ENCODE measurements at places on chromosomes 7 and 10.

- no peak for DNase-seq
Observed at GRCh38 chr7:139618482-139619366, 95.2 kb downstream of the CLEC2L start.

DNA sequence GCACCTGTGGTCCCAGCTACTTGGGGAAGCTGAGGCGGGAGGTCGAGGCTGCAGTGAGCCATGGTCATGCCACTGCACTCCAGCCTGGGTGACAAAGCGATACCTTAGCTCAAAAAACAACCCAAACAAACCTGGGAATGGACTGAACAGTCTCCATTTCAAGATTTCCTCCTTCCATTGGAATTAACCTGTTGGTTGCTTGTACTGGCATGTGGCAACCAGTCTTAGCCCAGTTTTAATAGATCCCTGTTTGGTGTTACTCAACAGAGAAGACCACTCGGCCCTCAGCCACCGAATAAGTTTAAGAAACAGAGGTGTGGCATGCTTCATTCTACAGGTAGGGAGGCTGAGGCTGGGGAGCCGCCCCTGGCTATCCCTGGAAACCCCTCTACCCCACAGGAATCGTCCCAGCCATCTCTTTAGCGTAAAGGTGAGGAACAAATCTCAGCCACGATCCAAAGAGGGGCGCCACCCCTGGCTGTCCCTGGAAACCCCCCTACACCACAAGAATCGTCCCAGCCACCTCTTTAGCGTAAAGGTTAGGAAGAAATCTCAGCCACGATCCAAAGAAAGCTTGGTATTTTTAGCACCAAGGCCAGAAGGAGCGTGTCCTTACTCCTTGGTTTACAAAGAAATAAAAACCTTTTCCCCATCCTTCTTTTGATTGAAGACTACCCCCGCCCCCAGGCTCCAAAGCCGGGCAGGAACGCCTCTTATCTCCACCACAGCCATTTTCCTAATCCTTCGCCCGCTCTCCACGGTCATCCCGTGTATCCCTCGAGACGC lies 861 bp upstream of the TSPAN14 start:
- DNase-seq: no peak

- DNase-seq: no peak
Observed at GRCh38 chr10:11388996-11389395, 222.5 kb downstream of the USP6NL start.

DNA sequence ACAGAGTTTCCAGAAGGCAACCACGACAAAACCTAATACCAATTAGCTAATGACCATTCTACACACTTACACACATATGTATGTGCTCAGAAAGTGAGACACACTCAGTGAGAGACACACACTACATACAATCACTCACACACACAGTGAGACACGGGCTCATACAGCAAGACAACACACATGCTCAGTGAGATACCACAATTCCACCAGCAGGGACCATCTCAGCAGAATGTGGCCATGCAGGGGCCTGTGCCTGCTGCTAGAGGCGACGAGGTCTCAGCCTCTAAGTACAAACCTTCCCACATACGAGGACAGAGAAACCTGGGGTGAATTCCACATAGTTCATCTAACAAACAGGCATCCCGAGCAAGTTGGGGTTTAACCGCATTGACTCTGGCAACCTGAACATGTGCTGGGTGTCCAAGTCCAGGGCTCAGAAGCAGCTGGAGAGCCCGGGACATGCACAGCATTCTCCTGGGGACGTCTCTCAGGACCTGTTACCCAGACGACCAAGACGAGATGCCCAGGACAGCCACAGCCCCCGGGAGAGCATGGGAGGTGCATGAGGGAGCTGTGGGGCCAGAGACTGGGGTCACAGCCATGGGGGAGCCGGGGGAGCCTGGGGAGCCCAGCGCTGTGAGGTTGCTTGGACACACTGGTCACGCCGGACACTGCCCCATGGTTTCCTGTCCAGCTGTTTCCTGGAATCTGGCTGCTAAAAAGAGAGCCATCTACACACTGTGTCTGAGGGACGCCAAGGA lies 523.6 kb downstream of the PTPRN2 start:
- no peak for DNase-seq

- DNase-seq: no peak
Observed at GRCh38 chr7:12052211-12052610, 158.9 kb upstream of the TMEM106B start.

GRCh38 chr7:141339603-141340002 lies 211.6 kb upstream of the AGK start:
- DNase-seq: no peak

DNA sequence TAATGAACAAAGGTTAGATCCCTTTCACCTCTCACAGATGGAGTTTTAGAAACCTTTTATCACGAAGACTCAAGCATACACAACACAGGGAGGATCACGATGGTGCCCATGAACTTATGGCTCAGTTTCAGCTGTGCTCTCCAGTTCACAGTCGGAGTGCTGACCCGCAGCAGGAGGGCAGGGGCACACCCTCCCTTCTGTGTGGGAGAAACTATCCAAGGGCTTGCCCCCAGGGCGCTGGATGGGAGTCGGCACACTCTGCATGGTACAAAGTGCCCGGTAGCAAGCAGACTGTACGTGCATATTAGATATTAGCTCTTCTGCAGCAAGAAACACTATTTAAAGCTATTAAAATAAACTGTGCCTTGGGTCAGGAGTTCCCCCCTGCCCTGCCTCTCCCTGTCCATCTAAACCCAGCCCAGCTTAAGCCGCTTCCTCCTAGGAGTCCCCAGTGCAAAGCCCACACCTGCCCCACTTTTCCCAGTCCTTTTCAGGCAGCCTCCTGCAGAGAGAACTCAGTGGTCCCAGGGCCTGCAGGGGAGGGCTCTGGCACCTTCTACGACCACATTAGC lies 76.5 kb downstream of the CHST15 start:
- DNase-seq: no peak

DNA sequence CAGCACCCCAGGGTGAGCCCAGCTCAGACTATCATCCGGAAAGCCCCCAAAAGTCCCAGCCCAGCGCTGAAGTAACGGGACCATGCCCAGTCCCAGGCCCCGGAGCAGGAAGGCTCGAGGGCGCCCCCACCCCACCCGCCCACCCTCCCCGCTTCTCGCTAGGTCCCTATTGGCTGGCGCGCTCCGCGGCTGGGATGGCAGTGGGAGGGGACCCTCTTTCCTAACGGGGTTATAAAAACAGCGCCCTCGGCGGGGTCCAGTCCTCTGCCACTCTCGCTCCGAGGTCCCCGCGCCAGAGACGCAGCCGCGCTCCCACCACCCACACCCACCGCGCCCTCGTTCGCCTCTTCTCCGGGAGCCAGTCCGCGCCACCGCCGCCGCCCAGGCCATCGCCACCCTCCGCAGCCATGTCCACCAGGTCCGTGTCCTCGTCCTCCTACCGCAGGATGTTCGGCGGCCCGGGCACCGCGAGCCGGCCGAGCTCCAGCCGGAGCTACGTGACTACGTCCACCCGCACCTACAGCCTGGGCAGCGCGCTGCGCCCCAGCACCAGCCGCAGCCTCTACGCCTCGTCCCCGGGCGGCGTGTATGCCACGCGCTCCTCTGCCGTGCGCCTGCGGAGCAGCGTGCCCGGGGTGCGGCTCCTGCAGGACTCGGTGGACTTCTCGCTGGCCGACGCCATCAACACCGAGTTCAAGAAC lies 1.1 kb downstream of the VIM start:
- peak; percentile 86 for DNase-seq

- no peak for DNase-seq
Observed at GRCh38 chr7:1993031-1993695, 239.6 kb downstream of the MAD1L1 start.

GRCh38 chr7:51027106-51027934 lies 244.6 kb upstream of the GRB10 start:
- DNase-seq: no peak

DNA sequence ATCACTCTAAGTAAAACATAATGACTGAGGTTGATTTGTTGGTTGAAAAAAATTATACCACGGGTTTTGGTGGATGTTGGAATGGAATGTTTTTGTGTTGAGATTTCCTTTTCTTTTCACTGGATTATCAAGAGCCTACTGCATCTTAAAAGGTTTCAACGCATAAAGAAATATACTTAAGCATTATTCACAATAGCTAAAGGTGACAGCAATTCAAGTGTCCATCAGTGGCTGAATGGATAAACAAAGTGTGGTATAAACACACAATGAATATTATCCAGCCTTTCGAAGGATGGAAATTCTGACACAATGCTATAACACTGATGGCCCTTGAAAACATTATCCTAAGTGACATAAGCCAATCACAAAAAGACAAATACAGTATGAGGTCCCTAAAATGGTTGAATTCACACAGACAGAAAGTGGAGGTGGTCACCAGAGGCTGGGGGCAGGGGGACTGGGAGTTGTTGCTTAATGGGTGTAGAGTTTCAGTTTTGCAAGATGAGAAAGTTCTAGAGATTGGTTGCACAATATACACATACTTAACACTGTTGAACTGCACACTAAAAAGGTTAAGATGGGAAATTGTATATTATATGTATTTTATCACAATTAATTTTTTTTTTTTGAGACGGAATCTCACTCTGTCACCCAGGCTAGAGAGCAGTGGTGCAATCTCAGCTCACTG lies 122.3 kb downstream of the NRP1 start:
- DNase-seq: no peak

GRCh38 chr7:158329686-158330085 lies 257.9 kb downstream of the PTPRN2 start:
- DNase-seq: no peak

DNA sequence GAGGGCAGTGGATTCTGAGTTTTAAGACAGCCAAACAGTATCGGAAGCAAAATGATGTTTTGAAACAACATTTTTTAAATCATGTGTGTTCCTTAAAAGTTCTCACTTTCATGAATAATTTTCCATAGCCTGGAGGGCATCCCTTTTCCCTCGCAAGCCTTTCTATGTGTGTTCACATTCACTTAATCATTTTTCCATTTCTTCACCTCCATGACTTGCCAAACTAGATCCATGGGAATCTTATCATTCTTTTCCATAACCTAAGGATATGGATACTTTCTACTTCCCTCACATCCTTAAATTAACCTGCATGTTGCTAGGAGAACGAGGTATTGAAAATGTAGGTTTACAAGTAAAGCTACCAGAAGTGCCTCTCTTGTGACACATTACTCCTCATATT lies 94.2 kb upstream of the NPVF start:
- no peak for DNase-seq

DNA sequence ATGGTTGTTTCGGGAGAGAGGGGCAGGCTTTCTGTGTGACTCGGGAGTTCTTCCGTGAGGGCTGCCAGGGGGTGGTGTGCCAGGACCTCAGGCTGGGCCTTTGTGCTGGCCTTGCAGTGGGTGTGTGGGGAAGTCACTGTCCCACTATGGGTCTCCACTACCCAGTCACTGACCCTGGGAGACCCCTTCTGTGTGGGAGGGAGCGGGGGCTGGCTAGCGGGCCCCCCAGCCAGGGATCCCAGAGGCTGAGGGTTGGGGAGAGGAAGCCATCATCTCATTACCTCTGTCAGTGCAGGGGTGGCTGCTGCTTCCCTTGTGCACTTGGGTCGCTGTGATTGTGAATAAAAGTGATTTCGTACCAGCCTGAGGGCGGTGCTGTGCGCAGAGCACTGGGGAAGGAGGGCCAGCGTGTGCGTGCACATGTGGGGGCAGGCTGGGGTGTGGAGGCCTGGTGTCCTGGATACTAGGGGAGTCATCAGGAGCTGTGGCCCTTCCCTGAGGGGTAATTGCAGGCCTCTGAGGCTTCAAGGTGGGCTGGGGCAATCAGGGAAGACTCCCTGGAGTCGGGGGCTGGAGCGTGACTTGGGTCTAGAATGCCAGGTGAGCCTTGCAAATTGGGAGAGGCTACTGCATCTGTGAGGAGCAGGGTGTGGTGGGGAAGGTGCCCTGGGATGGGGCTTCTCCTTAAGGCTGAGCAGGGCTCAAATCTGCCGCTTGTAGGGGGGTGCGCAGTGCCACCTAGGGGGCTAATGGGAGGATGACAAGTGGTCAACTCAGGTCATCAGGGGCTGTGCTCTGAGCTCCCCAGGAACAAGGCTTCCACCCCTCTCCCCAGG lies 98.9 kb downstream of the NEURL1 start:
- peak; percentile 9 for DNase-seq

DNA sequence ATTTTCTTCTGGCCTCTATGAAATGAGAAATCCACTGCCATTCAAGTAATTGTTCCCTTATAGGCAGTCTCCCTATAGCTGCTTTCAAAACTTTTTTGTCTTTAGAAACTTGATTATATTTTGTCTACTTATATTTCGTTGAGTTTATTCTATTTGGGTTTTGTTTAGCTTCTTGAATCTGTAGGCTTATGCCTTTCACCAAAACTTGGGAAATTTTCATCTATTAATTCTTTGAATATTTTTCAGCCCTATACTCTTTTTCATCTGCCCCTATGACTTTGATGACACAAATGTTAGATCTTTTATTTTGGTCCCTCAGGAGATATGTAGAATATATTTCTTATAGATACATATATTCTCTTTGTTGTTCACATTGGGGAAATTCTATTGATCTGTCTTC lies 48.3 kb upstream of the HHEX start:
- DNase-seq: no peak

- DNase-seq: no peak
Observed at GRCh38 chr7:36827726-36828703, 103.7 kb upstream of the AOAH start.

DNA sequence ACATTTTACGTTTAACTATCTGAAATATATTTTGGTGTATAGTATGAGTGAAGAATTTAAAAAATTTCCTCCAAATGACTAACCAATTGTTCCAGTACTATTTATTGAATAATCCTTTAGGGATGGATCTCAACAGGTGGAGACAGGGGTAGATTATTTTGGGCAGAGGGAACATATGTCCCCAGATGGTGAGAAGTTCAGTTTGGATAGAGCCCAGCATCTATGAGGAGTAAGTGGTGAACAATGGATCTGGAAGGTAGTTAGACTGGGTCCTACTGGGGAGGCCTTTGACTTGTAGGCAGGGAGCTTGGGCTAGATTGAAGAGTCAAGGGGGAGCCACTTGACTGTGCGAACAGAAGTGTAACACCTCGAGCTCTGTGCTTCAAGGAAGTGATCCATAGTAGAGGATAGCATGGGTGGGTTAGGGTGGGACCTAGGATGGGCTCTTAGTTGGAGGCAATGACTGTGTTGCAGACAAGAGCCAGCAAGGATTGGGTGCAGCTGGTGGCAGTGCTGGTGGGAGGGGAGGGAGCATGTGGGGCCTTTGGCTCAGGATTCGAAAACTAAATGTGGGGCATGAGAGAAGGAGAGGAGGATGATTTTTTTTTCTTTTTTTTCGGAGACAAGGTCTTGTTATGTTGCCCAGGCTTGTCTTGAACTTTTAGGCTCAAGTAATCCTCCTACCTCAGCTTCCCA lies 3.9 kb upstream of the PURB start:
- DNase-seq: no peak

DNA sequence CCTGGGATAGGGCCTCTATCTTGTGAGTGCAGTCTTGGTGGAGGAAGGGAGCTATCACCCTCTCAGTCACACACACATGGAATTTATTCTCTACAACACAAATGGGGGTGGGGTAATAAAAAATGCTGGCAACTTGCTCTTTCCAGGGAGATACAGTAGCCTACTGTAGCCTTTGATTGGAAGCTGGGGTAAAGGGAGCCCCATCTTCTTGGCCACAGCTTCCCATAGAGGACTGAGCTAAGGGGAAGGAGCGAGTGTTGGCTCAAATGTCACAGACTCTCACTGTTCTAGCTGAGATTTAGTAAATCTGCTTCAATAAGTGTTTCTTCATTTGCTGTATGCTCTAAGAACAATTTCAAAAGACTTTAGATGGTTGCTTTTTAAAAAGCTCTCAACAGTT lies 222.2 kb upstream of the CXCL12 start:
- no peak for DNase-seq
